Aorta (tissue), 5 donors: ENCODE measurements at places on chromosomes 2 and 18. TPM values are rescaled to one million over a fixed set of nuclear protein-coding genes. Genes with fewer than 3 reads are reported as not detected.

Gene NT5C1B
- total RNA-seq = not detected

Gene SERPINB11
- not detected for total RNA-seq

- DNase-seq = no peak
Observed at GRCh38 chr2:185393091-185393490, 345.5 kb upstream of the FSIP2 start.

Gene RND3
- 24.9 TPM for total RNA-seq

Gene CERKL
- total RNA-seq = not detected

- peak; percentile 54 for DNase-seq
Observed at GRCh38 chr2:26585100-26585499, 56.1 kb downstream of the CIB4 start.

DNA sequence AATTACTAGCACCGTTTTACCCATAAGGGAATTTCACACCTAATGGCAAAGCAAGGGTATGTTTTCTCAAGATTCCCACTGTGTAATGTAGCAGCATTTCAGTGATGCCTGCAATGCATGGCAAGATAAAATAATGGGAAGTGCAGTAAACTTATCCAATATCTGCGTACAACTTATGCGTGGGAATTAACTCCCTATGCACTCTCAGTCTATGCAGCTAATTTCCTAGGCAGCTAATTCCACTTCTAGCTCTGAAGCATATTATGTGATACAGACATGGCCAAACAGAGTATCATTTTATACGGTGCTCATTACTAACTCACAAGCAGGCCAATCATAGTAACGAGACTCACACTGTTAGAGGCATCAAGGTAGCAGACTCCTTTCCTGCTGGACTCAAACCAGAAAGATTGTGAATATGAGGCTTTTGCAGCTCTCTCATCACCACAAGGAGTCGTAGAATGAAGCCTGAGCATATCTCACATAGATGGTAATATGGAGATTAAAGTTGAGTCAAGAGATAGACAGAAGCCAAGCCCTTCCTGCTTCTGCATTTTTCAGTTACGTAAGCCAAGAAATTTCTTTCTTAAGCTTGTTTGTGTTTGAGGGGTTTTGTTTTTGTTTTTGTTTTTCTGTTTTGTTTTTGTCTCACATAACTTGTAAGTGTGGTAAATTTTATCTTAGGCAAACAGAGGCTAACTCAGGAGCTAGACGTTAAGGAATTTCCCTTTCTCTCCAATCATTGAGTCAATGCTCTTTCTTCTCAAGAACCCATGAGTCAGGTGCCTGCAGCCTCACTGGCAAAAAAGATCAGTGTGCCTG is 34.8 kb upstream of the ITGAV start:
- DNase-seq = no peak

GRCh38 chr2:220775856-220776488 is 796.1 kb downstream of the EPHA4 start:
- DNase-seq = no peak

- no peak for DNase-seq
Observed at GRCh38 chr2:173649527-173650219, 295.0 kb downstream of the CDCA7 start.

- no peak for DNase-seq
Observed at GRCh38 chr2:142668420-142668819, 209.0 kb upstream of the KYNU start.

DNA sequence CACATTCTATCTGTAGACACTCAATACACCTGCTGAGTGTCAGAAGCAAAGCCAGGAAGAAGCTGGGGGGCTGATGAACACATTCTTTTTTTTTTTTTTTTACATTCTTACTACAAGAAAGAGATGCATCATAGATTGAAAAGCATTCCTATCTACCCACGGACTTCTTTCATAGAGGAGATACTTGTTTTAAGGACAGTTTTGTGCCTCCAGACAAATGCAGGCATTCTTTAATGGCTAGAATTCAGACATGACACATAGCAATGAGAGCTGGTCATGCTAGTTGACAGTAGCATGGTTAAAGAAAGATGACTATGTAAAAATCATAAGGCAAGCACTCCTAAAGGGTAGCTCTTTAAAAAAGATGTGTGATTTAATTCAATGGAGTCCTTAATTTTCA is 110.2 kb downstream of the EPHA4 start:
- DNase-seq = no peak

DNA sequence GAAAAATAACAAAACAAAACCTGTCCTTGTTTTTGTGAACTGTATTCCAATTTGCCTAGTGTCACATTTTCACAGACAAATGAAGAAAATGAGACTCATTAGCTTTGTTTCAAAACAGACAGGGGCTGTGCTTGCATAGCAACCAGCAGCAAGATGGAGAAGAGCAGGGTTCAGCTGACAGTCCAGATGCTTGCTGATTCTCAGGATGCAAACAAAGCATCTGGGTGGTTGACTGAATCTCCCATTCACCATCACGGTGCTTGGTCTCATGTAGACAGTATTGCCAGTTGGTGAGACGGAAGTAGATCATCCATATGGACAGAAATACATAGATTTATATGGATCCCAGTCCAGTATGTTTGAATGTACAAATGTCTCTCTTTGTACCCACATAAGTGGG is 326.8 kb downstream of the CCDC85A start:
- DNase-seq = no peak

Gene TMEM169
- 0.72 TPM for total RNA-seq

DNA sequence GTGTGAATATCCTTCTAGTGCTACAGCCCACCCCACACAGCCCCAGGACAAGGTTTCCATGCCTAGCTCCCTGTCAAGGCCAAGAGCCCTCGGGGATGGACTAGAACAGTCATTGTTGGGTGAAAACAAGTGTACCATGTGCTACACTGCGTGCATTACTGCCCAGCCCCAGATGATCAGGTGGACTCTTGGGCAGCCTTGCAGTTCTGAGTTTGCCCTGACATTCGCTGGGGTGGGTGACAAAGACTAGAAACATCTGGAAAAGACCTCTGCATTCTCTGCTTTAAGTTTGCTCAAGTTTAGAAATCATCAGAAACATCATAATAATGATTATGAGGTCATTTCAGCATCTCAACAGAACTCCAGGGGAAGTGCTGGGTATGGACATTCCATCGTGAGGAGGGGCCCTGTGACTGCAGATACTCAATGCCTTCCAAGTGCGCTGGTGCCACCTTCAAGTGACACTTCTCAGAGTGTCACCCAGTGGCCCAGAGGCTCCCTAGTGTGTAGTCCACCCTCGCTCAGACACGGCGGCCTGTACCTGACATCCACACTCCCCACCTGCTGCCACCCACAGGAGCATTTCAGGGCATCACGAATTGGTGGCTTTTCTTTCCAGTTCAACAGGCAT is 5.3 kb upstream of the PXDN start:
- peak; percentile 53 for DNase-seq

DNA sequence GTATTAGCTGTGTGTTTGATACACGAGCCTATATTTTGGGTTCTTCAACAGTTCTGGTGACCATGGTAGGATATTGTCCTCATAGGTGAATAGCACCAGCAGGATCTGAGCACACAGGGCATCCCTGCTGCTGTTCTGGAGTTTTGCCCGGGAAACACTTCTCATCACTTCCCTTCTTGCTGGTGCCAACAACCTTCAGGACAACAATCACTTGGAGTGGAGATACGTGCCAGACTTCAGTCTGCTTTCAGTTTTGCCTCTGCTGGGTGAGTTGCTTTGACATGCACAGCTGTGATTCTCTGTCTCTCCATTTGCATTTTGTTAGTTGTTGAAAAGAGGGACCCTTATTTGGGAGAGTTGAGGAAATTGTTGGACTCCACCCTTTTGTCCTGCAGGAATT is 1347.2 kb upstream of the DDX18 start:
- no peak for DNase-seq

Gene DHRS9
- total RNA-seq = 0.52 TPM

DNA sequence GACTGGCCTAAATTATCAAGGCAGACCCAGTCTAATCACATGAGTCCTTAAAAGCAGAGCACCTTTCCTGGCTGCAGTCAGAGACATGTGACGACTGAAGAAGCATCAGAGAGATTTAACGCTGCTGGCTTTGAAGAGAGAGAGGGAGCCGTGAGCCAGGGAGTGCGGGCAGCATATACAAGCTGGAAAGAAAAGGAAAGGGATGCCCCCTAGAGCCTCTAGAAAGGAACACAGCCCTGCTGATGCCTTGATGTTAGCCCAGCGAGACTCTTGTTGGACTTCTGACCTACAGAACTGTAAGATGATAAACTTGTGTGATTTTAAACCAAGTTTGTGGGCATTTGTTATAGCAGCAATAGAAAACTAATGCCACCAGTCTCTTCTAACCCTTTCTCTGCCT is 58.1 kb downstream of the HEATR5B start:
- DNase-seq = no peak

- DNase-seq = no peak
Observed at GRCh38 chr18:74065366-74065765, 82.3 kb downstream of the FBXO15 start.

DNA sequence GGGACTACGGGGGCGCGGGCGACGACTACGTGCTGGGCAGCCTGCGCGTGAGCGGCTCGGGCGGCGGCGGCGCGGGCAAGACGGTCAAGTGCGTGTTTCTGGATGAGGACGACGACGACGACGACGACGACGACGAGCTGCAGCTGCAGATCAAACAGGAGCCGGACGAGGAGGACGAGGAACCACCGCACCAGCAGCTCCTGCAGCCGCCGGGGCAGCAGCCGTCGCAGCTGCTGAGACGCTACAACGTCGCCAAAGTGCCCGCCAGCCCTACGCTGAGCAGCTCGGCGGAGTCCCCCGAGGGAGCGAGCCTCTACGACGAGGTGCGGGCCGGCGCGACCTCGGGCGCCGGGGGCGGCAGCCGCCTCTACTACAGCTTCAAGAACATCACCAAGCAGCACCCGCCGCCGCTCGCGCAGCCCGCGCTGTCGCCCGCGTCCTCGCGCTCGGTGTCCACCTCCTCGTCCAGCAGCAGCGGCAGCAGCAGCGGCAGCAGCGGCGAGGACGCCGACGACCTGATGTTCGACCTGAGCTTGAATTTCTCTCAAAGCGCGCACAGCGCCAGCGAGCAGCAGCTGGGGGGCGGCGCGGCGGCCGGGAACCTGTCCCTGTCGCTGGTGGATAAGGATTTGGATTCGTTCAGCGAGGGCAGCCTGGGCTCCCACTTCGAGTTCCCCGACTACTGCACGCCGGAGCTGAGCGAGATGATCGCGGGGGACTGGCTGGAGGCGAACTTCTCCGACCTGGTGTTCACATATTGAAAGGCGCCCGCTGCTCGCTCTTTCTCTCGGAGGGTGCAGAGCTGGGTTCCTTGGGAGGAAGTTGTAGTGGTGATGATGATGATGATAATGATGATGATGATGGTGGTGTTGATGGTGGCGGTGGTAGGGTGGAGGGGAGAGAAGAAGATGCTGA is 1.4 kb downstream of the SOX11 start:
- DNase-seq = no peak

GRCh38 chr2:144020047-144020446 is 499.9 kb downstream of the ZEB2 start:
- no peak for DNase-seq

- DNase-seq = no peak
Observed at GRCh38 chr2:61288070-61288841, 126.3 kb downstream of the C2orf74 start.

Gene IMP4
- 47.0 TPM for total RNA-seq

Gene PHOSPHO2
- total RNA-seq = 4.3 TPM

Gene UGT1A5
- not detected for total RNA-seq

DNA sequence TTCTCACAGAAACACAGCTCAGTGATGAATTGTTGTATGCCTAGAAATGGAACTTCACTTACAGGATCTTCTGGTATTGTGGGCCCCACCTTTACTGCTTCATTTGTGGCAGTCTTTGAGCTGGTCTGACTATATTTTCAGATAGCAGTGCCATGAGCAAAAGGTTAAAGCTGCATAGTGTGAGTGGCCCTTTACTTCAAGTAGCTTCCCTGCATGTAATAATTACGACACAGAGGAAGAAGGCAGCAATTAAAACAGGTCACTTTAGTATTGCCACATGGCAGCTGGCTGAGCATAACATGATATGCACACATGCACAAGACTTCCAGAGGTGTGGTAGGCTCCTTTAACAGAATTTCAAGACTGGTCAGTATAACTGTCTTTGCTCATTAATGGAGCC is 426.3 kb upstream of the ZEB2 start:
- DNase-seq = no peak

Gene DTNA
- 101 TPM for total RNA-seq

DNA sequence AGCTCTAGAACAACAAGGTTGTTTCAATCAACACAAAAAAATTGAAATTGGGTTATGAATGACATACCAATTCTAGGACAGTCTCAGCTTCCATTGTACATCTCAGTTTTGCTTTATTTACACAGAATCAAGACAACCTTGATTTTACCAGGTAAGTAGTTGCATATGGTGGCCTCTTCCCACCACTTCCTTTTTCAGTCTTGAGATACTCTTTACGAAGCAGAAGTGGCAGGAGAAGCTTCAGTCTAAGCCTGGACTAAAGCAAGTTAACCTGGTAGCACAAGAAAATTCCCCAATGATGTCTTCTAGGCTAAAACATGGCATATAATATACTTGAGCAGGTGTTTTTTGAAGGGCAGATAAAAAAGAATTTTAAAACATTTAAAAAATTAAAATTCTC is 10.7 kb upstream of the FAM136A start:
- no peak for DNase-seq

- peak; percentile 56 for DNase-seq
Observed at GRCh38 chr2:160324161-160324800, 124.2 kb upstream of the ITGB6 start.

GRCh38 chr2:174919947-174920595 is 85.1 kb downstream of the CHN1 start:
- DNase-seq = no peak

DNA sequence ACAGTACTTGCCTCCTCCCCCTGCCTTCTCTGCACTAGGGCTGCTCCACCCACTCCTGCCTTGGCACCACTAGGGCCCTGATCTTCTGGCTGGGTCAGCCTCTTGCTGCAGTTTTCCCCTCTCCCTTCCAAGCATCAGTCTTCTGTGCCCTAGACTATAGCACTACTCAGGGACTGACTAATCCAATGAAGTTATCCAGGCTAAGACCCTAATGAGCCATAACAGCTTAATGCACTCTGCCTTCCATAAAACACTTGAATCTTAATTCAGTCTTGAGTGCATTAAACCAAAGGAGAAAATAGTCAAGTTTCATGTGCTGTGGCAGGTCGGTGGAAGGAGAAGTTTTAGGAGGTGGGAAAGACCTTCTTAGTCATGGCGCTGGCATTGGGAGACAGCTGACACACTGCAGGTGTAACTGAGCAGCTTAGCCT is 95.7 kb downstream of the BIN1 start:
- DNase-seq = no peak

Gene ANKRD23
- total RNA-seq = 4.6 TPM

DNA sequence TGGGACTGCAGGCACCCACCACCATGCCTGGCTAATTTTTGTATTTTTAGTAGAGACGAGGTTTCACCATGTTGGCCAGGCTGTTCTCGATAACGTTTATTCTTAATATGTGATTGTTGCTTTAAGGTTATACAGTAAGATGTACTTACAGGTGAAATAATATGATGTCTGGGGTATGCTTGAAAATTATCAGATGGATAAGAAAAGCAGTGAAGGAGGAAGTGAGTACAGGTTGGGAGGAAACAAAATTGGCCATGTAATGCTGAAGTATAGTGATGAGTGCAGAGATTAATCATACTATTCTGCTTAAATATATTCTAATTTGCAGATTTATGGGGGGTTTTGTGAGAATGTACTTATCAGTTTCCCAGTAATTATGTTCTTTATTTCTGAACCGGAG is 3.0 kb downstream of the GCC2 start:
- no peak for DNase-seq
